Fibroblast of lung (primary cell): ENCODE measurements at places on chromosomes 11 and 22. TPM values are rescaled to one million over a fixed set of nuclear protein-coding genes. Genes with fewer than 3 reads are reported as not detected.

DNA sequence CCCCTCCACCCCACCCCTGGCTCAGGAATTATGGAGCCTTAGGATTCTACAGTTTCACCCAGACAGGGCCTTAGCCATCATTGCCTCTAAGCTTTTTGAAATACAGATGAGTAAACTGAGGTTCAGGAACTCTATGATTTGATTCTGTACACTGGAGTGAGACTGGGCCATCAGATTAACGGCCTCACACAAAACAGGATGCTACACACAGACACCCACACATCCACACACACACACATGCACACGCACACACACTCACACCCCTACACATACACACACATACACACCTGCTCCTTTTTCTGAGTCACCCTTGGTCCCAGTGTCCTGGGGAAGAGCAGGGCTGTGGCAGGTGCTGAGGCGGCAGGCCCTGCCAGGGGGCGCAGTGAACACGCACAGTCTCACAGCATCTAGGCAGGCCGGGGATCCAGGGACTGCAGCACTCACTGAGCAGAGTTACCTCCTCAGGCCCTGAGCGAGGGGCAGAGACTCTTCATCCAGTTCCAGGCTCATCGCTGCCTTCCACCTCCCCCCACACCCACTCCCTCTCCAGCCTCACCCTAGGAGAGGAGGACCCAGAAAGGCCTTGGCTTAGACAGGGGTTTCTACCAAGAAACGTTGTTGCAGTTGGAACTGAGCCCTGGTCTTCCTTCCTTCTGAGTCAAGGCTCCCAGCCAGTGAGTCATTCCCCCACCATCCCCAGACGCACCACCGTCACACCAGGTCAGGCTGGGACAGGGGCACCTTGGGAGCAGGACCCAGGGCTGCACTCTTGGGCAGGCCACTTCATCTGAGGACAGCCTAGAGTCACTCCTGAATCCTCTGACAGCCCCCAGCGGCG lies 89.8 kb upstream of the PARVA start:
- peak; percentile 96 for DNase-seq

- no peak for DNase-seq
Observed at GRCh38 chr22:25080855-25081254, 118.8 kb upstream of the CRYBB3 start.

GRCh38 chr11:114060392-114061047 lies 1.0 kb downstream of the ZBTB16 start:
- DNase-seq, result peak; percentile 21

DNA sequence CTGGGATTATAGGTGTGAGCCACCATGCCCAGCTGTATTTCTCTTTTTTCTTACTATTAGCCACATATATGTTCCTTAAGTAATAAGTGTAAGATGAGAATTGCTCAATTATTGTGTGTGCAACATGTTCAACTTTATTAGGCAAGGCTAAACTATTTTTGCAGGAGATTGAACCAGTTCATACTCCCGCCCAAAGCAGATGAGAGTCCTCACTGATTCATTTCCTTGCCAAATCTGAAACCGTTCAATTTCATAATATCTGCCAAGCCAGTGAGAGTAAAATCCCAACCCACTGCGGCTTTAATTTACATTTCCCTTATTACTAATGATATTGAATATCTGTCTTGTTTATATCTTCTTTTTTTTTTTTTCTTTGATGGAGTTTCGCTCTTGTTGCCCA lies 48.4 kb downstream of the KCNJ4 start:
- no peak for DNase-seq

PLAAT2 gene
- total RNA-seq, result not detected in 2 replicates

SLC22A12 gene
- not detected in 2 replicates for total RNA-seq

SLC25A18 gene
- total RNA-seq, result under 0.01 TPM in 1 of 2 replicates, not detected in the other

MRGPRF gene
- total RNA-seq, result 63.9 and 84.2 TPM in 2 replicates
